Astrocyte of the cerebellum (primary cell): ENCODE measurements at places on chromosomes 1 and 21.

- no peak for DNase-seq
These were observed 5.2 kb upstream of the TNNI1 start for GRCh38 chr1:201426479-201427310.

GRCh38 chr21:21246007-21246406 lies 247.8 kb downstream of the NCAM2 start:
- DNase-seq = no peak

GRCh38 chr1:181180407-181181031 lies 92.0 kb downstream of the IER5 start:
- DNase-seq = no peak

GRCh38 chr1:30446508-30446907 lies 276.9 kb downstream of the MATN1 start:
- no peak for DNase-seq

DNA sequence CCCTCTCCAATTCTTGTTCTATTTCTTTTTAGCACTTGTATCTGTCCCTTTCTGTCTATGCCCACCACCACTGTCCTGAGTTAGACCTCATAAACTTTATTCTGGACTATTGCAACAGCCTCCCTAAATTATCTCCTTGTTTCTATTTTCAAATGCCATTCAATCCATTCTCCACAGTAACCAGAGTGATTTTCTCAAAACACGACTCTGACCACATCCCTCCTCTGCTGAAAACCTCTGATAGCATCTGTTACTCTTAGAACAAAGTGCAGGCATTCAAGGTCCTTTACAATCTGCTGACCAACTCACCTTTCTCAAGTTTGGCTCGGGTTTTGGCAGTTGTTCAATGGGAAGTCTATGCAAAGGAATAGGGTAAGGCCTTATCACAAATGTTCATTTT lies 22.8 kb upstream of the GPX7 start:
- DNase-seq = no peak

GRCh38 chr1:92065042-92065441 lies 10.2 kb downstream of the SETSIP start:
- no peak for DNase-seq
